RCC 7860 (cell line): ENCODE measurements at places on chromosomes 3 and 15.

- DNase-seq, result peak; percentile 95
These were observed 54.5 kb downstream of the CPN2 start for GRCh38 chr3:194296454-194297263.

- DNase-seq, result no peak
These were observed 6.1 kb downstream of the GLYCTK start for GRCh38 chr3:52293491-52294319.

- no peak for DNase-seq
These were observed 56.7 kb upstream of the MYRIP start for GRCh38 chr3:39752751-39753150.

DNA sequence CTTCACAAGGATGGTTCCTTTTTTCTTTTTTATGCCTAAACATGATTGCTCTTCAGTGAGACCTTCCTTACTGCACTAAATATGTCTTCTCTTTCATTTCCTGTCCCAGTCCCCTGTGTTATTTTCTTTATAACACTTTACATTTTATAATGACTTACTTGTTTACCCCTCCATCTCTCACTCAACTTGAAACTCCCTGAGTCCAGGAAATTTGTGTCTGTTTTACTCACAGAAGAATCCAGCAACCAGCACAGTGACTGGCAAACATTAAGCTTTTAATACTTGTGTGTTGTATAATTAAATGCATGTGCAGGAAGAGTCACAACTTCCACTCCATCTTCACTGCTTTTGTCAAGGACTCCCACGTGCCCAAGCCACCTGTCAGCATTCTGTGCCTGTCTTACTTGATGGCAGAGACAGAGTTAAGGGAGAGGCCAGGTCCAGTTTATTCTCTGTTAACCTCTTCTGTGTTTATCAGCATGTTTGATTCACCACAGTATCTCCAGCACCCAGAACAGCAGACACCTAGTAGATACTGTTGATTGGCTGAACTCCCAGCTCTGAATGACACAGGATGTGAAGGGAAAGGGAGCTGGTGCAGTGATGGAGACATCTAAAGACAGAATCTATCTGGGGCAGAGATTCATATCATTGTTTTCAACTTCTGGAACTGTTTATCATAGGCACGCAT is 42.8 kb downstream of the SSR3 start:
- no peak for DNase-seq

GRCh38 chr3:39433642-39434041 is 27.1 kb downstream of the RPSA start:
- peak; percentile 70 for DNase-seq

DNA sequence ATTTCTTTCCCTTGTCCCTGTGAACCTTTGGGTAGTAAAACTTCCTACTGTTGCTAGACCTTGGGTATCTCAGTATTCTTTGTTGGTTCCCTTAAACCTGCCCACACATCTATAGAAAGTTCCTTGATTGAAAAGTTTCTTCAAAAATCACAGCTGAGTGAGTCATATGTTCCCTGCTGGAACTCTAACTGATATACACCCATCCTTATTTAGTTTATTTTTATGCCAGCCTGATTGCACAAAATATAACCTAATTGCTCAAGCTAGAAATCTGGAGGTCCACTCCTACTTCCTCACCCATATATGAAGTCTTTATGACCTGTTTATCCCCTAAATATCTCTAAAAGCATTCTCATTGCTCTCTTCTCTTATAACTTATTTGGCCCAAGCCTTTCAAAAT is 13.7 kb upstream of the GJD2 start:
- DNase-seq, result no peak

DNA sequence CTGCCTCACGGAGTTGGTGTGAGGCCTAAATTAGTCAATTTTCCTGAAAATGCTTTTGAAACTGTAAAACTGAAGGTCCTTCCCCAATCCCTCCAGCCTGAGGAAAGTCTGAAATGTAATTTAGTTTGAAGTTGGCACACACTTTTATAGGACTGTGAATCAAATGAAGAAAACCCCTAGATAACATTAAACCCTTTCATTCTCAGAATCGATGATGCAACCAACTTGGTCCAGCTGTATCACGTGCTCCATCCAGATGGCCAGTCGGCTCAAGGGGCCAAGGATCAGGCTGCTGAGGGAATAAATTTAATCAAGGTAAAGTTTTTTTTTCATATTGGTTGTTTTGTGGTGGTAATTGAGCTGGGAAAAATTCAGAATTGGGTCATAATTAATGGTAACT is 11.7 kb downstream of the MRPS22 start:
- no peak for DNase-seq

DNA sequence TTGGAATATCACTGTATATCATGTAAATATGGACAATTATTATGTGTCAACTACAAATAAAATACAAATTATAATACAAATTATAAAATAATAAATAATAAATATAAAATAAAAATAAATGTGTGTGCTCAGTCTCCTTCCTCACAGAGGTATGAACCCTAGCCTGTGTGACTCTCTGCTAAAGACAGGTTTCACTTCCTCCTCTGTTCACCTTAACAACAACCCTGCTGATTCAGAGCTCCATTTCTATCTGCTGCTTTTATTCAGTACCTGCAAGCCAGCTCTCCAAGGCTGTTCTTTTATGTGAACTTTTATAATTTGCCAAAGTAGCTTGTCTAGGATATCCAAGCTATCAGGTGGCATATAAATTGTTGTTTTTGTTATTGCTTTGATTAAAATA is 610.7 kb upstream of the GRM7 start:
- no peak for DNase-seq

DNA sequence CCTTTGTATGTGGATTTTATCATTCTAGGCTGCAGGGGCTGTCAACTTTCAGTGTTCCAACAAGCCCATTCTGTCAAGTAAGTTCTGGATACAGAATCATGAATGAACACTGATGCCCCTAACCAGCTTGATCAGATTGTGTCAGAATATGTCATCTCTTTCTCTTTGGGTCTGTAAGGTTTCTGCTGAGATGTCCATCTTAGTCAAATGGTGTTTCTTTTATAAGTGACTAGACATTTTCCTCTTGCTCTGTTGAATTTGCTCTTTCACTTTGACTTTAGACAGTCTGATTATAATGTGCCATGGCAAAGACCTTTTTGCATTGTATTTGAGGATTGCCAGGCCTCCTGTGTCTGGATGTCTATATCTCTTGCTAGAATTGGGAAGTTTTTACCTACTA is 660.9 kb upstream of the CBLB start:
- DNase-seq, result no peak

DNA sequence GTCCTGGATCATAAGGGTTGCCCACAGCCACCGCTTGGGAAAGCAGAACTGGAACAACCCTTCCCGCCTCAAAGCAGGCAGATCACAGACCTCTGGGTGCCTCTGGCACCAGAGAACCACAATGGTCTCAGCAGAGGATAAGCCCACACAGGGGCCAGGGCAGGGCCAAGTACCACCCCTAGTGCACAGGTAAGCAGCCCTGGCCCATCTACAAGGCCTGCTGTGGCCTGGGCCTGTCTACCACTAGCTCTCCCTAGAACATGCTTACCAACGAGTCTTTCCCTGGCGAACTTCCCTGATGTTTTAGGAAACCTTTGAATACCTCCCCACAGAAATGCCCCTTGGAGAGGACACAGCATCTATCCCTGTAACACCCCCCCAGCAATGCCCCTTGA is 28.3 kb downstream of the TNK2 start:
- no peak for DNase-seq

GRCh38 chr3:58540176-58540858 is 3.3 kb upstream of the ACOX2 start:
- DNase-seq, result no peak

GRCh38 chr3:116896116-116896515 is 186.5 kb downstream of the TUSC7 start:
- DNase-seq, result no peak

DNA sequence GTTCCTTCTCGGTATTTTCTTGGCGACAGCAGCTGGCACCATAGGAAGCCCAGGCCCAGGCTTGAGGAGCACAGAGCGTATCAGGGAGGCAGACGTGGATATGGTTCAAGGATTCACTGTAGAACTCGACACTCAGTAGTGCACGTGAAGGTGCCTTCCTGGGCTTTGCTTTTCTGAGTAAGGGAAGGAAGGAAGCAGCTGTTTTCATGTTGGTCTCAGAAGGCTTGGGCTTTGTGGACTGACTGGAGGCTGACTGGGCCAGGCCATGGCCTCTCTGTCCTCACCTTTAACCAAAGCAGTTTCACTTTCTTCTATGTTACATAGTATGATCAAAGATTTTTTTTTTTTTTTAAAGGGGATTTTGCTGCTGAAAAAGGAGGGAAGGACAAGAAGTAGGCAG is 6.9 kb upstream of the GHRL start:
- DNase-seq, result no peak

- peak; percentile 4 for DNase-seq
These were observed 292.2 kb downstream of the PYDC2 start for GRCh38 chr3:191753196-191753595.

- DNase-seq, result no peak
These were observed 6.7 kb downstream of the C3orf22 start for GRCh38 chr3:126551839-126552687.

- no peak for DNase-seq
These were observed 27.0 kb downstream of the CHCHD6 start for GRCh38 chr3:126731044-126731443.

GRCh38 chr15:39465843-39466749 is 114.8 kb upstream of the THBS1 start:
- no peak for DNase-seq

GRCh38 chr3:18791182-18791581 is 357.1 kb upstream of the KCNH8 start:
- no peak for DNase-seq

- no peak for DNase-seq
These were observed 1073.5 kb downstream of the NAALADL2 start for GRCh38 chr3:175932586-175932985.

DNA sequence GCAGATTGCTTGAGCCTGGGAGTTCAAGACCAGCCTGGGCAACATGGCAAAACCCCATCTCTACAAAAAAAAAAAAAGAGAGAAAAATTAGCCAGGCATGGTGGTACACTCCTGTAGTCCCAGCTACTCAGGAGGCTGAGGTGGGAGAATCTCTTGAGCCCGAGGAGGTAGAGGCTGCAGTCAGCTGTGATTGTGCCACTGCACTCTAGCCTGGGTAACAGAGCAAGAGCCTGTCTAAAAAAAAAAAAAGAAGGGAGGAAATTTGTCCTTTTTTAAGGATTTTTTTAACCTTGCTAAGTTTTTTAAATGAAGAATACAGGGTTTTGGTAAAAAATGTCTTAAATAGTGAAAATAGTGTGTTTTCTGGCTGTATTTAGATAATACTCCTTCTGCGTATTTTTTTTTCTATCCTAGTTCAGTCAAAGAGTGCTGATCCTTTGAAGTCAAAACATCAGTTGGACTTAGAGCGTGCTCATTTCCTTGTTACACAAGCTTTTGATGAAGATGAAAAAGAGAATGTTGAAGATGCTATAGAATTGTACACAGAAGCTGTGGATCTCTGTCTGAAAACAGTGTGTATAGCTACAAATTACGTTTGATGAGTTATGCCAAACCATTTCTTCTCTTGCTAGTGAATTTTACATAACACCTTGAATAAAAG is 11.1 kb downstream of the CAPN7 start:
- DNase-seq, result no peak

DNA sequence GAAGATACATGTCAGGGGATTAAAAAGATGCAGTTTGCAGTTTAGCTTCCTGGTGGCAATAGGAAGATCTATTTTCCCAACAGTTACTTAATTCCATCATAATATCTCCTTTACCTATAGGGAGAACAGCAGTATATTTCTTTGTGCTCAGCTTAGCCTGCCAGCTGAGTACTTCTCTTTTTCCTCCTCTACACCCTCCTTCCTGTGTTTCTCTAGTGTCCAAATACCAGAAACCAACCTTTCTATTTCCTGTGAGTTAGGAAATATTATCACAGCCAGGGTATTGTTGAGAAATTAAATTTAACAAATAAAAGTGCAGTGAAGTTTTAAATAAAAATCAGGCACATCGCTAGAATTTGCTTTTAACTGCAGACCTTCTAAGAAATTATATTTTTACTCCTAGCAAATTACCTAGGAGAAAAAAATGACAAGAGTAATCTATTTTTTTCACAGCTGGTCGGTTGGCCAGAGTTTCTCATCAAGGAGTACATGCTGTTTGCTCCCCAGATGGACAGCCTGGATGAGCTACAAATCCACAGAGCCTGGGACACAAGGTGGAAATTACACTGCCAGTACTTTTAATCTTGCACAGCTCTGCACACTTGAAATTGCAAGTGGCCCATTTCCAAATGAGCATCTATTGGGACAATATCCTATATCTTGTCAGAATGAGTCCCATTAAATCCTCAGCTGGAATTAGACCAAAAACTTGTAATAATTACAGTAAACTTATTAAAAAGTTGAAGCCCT is 185.2 kb upstream of the CFAP20DC start:
- DNase-seq, result no peak

DNA sequence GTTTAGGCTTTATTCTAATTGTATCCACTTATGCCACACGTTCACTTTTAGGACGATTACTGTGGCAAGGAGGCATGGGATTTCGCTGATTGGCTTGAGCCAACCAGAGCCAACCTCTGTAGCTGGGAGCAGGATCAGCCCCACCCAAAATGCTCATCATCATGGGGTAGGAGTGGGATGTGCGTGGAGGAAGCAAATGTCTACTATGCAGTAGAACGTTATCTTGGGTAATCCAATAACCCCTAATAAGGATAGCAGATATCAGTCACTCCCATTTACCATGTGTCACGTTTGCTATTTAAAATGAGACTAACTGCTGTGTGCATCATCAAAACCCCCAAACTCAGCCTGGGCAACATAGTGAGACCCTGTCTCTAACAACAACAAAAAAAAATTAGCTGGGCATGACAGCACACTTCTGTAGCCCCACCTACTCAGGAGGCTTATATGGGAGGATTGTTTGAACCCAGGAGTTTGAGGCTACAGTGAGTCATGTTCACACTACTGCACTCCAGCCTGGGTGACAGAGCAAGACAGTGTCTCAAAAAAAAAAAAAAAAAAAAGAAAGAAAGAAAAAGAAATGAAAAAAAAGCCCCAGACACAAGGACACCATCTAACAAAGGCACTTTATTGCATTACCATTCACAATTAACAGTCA is 17.8 kb upstream of the ITGB5 start:
- no peak for DNase-seq

DNA sequence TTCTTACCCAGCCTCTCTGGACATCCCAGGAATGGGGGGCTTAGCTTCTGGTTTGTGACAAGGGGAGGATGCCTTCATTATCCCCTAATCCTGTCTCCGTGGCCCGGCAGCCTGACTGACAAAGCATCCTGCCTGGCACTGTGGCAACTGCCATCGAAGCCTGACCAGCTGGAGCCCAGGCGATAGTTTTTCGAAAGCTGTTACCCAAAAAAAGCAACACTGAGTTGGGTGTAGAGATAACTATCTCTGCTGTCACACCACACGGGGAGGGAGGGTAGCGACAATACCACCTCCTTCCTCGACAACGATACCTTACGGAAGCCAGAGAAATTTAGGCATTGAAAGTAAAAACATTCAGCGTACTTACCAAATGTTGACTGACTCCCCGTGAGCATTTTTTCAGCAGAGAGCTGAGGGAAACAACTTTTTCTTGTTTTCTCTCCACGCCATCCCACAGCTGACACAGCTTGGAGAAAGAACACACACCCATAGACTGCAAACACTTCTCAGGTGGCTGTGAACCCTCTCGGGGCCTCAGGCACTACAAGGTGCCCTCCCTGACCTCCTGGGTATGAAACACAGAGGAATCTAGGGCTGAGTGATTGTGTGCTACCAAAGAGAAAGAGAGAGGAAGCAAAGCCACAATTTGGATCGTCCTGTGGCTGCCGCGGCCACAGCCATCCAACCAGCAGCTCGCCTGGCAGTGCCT is 361.9 kb upstream of the ICE2 start:
- DNase-seq, result no peak
